Stimulated activated CD4-positive, alpha-beta T cell treated with anti-CD3 and anti-CD28 coated beads, Interleukin-4, amount 100 ng/mL, for 48 hours (primary cell): ENCODE measurements at places on chromosomes 16 and 17.

DNA sequence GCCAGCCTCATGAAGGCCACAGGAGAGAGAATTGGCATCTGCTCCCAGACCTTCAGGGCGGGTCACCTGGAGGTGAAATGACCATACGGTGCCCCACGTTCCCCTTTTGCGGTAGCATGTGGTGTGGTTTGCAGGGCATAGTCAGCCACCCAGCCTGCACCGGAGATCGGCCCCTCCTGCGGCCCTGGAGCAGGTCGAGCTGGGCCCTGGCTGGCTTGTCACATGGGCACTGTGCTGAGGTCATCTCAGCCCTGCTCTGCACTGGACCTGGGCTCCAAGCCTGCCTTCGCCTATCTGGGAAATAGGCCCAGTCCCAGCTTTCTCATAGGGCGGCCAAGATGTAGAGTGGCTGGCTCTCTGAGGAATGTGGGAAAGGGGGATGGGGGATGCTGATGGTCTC lies 16.2 kb downstream of the GSE1 start:
- DNase-seq, result no peak

GRCh38 chr16:86709902-86710601 lies 131.7 kb downstream of the FOXL1 start:
- DNase-seq, result no peak

- no peak for DNase-seq
Measured at GRCh38 chr17:78605886-78606285, 28.7 kb upstream of the DNAH17 start.

DNA sequence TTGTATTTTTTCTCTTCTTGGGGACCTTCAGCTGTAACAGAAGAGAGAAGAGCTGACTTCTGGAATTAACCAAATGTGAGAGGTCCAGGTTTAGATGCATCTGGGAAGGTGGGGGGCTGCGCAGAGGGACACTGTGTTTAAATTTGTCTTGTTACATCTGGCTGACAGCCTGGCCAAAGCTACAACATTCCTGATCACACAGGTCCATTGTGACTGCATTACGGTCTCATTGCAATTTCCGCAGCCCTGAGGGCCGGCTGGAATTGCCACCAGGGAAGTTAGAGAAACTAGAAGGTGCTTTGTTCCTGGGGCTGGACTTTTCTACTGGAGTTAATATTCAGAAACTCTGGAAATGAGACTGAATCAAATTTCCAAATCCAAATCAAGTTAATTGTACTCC lies 37.9 kb upstream of the LRRC75A start:
- no peak for DNase-seq

- no peak for DNase-seq
Measured at GRCh38 chr17:1735834-1736347, 6.8 kb upstream of the SERPINF2 start.

GRCh38 chr17:28983286-28984230 lies 22.3 kb downstream of the SEZ6 start:
- DNase-seq, result no peak

- DNase-seq, result no peak
Measured at GRCh38 chr17:39678340-39679116, 9.3 kb downstream of the PGAP3 start.

DNA sequence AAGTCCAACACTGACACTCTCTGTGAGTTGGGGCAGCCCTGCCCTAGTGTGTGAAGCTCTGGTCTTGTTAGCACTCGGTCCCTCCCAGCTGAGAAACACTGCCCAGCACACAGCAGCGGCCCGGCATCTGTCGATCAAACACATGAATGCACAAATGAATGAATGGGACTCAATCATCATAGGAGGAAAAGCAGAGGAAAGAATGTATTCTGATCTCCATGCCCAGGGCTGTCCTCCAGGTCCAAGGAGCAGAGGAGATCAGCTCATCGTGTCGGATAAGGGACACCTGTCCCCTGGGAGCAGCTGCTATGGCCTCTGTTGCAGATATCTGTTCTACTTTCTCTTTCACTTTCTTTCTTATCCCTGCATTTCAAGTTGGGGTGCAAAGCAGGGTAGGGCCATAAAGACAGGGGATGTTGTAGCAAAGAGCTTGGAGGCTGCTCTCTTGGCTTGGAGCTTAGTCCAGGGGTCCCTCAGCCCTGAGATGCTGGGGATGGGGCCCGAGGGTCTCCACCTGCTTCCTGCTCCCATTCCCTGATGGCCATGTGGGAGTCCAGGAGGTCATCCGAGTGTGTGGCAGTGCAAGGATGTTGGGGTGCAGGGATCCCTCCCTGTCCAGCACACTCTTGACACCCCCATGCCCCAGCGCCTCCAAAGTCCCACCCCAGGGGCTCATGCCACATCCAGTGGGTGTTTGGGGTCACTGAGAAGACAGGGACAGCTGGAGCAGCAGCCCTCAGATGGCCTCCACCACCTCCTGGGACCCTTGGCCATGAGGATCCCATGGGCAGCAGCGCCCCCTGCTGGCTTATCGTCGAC lies 88.2 kb downstream of the IRF8 start:
- peak; percentile 22 for DNase-seq

DNA sequence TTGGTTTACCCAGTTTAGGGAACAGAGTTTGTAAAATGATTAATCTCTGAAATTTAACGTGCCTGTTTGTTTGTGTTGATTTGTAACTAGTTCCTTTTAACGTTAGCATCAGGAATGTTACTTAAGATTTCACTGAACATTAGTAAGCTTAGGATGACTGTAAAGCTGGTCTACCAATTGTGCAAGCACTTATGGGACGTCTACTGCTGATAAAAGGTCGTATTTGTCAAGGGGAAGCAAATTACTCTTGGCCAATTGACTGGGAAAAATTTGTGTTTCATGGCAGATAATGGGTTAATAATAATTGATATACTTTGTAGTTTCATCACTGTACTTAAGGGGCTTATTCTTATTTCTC lies 11.8 kb downstream of the METTL9 start:
- no peak for DNase-seq
